Upper lobe of right lung (tissue), 1 donor: ENCODE measurements at places on chromosomes 2 and 18. TPM values are rescaled to one million over a fixed set of nuclear protein-coding genes. Genes with fewer than 3 reads are reported as not detected.

- DNase-seq, result no peak
Measured at GRCh38 chr18:53457068-53457467, 767.4 kb downstream of the MBD2 start.

- DNase-seq, result no peak
Measured at GRCh38 chr2:18413676-18414396, 146.6 kb downstream of the RDH14 start.

DNA sequence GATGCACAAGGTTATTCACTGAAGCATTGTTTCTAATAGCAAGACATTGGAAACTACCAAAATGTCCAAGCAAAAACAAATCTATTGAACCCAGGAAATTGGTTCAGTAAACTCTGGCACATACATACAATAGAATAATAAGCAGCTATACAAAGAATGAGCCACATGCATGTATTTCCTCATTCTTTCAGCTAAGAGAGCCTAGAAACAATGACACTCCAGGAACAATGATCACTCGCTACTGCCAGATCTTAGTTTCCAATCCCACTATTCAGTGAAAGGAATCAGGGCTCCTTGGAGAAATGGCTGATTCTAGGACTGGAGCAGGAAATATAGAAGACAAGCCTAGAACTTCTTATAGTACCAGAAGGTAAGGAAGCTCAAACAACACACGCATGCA, 221.9 kb upstream of the AGAP1 start:
- no peak for DNase-seq

- no peak for DNase-seq
Measured at GRCh38 chr2:18671363-18671762, 82.0 kb upstream of the NT5C1B start.

DNA sequence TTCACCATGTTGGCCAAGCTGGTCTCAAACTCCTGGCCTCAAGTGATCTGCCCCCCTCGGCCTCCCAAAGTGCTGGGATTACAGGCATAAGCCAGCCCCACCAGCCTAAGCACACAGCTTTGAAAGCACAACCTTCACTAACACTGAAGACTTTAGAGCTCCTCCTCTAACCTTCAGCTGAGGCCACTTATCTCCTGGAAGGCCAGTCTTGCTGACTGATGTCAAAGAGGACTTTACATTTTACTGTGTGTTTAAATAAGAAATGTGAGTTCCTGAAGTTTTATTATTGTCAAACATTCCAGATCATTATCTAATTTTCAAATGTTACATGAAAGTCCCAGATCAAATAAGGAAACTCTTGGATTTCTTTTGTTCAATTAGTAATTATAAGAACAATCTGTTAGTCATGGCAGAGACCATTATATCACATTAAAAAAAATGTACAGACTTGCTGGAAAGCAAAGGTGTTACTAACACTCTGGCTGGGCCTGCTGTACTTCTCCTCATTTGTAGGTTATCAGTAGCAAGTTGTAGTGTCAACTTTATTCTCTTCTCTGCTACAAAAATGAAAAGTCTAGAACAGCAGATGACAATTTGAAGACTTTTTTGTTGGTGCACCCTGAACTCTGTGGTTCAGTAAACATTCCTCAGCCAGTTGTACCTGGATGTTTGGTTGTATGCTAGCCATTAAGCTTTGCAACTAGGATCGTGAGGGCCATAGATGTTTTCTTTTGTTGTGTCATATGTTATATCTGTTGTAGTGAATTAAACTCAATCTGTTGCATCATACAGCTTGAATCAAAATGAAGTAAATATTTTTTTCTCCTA, 80.0 kb downstream of the AOX1 start:
- DNase-seq, result no peak

DNA sequence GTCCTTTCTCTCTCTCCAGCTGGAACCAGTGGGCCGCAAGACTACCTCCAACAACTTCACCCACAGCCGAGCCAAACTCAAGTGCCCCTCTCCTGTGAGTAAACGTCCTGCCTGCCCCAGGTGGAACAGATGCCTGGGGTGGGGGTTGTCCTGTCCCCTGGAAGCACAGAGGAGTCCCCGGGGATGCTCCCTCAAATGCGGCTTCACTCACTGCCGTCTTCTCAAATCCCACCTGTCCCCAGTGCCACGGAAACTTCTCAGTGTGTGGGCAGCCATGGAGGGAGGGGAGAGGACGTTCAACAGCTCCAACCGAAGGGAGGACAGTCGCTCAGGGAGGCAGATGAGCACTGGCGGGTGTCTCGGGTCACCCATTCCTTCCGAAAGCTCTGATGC, 110.7 kb upstream of the PPP1CB start:
- DNase-seq, result no peak

- no peak for DNase-seq
Measured at GRCh38 chr2:2646433-2647051, 315.5 kb upstream of the MYT1L start.

- no peak for DNase-seq
Measured at GRCh38 chr2:24576146-24576545, 85.1 kb downstream of the NCOA1 start.

GRCh38 chr2:74877781-74878433, 44.0 kb downstream of the HK2 start:
- no peak for DNase-seq

Gene RGPD4
- 0.23 TPM for total RNA-seq

Gene C2orf74
- 15.1 TPM for total RNA-seq

Gene PSD4
- 37.8 TPM for total RNA-seq

Gene MYO5B
- 31.6 TPM for total RNA-seq

Gene LAMA1
- total RNA-seq, result 1.4 TPM

Gene SPRED2
- total RNA-seq, result 56.9 TPM
